Cortex of kidney (tissue), 1 donor: ENCODE measurements at places on chromosomes 16 and 17.

GRCh38 chr16:57694725-57695679 lies at the start of gene DRC7:
DRC7 (plus strand) TSS chr16:57694806; CDS start chr16:57697950, 3,144 bp downstream.
- DNase-seq: no peak

- DNase-seq: no peak
Observed at GRCh38 chr16:47625115-47625567, 164.0 kb downstream of the PHKB start.

- no peak for DNase-seq
Observed at GRCh38 chr17:58084317-58084981, 1.2 kb downstream of the DYNLL2 start.

DNA sequence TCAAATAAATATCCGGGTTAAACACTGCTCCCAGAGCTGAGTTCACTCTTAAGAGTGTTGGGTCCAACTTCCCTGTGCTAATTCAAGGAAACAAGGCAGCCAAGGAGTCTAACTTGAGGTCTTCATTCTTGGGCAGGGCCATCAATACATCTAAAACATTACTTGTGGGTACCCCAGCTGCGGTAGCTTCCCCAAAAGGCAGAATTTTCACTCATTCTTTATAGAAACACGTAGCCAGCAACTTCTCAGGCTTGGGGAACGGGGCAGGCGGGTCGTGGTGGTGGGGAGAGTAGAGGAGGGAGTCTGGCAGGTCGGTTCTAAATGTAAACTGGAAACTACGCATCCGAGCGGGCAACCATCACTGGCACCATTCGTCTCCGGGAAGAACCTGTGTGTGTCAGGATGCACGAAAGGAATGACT lies 666 bp upstream of the METTL9 start:
- DNase-seq: no peak

GRCh38 chr17:55812323-55812722 lies 61.5 kb downstream of the PCTP start:
- DNase-seq: no peak

- no peak for DNase-seq
Observed at GRCh38 chr17:37683454-37683984, 40.3 kb upstream of the DDX52 start.

DNA sequence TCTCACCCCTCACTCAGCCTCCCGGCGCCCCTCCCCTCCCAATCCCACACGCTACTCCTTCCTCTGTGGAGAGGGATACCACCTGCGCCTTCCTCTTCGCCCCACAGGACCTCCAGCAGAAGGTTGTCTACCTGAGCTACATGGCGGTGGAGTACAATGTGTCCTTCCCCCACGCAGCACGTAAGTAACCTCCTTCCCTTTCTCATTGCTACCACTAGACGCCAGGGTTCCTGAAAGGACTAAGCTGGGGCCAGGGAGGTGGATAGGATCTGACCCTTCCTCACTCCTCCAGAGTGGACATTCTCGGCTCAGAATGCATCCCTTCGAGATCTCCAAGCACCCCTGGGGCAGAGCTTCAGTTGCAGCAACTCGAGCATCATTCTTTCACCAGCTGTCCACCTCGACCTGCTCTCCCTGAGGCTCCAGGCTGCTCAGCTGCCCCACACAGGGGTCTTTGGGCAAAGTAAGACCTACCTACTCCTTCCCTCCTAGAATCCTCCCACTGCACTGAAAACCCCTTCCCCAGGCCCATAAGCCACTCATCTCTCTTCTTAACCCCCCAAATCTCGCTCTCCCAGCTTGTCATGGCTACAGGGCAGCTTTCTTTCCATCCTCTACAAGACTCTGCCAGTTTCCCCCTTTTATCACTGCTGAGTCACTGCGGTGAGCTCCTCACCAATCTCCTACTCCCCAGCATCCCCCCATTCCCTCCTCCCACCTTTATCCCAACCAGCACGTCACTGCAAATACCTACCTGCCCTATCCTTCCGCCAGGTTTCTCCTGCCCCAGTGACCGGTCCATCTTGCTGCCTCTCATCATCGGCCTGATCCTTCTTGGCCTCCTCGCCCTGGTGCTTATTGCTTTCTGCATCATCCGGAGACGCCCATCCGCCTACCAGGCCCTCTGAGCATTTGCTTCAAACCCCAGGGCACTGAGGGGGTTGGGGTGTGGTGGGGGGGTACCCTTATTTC lies 1.5 kb downstream of the CD68 start:
- DNase-seq: no peak
